ENCODE measurements at places on chromosomes 1 and 21.

GRCh38 chr1:59779949-59780348 lies 34.8 kb upstream of the HOOK1 start:
- DNase-seq: no peak

- peak; percentile 6 for DNase-seq
Measured at GRCh38 chr1:204266504-204267034, 52.8 kb upstream of the GOLT1A start.

- DNase-seq: no peak
Measured at GRCh38 chr1:47186267-47187185, 3.3 kb downstream of the PDZK1IP1 start.

DNA sequence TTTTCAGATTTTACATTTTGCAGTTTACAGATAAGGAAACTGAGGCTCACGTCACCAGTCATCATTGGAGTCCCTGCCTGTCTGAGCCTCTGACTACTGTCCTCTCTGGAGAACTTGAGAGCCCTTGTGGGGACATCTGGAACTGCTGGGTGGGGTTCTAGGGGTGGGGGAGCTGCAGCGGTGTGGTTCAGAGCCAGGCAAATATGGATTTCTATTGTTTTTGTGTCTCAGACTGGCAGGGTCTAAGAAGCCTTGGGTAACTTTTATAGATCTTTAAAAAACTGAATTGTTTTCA lies 46.9 kb downstream of the IER5 start:
- peak; percentile 34 for DNase-seq

DNA sequence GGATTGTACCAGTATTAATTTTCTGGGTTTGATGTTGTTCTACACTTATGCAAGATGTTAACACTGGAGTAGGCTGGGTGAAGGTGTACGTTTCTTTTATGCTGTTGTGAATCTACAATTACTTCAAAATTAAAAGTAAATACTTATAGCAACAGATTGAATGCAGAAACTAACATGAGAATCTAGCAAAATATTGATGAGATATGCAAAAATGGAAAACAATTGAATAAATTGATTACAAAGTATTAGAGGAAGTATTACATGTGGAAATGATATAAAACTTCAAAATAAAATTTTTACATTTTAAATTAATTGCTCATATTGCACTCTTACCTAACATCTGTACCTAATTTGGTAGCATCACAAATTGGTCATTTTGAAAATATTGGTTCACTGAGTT lies 5.7 kb upstream of the SPRR3 start:
- DNase-seq: no peak

DNA sequence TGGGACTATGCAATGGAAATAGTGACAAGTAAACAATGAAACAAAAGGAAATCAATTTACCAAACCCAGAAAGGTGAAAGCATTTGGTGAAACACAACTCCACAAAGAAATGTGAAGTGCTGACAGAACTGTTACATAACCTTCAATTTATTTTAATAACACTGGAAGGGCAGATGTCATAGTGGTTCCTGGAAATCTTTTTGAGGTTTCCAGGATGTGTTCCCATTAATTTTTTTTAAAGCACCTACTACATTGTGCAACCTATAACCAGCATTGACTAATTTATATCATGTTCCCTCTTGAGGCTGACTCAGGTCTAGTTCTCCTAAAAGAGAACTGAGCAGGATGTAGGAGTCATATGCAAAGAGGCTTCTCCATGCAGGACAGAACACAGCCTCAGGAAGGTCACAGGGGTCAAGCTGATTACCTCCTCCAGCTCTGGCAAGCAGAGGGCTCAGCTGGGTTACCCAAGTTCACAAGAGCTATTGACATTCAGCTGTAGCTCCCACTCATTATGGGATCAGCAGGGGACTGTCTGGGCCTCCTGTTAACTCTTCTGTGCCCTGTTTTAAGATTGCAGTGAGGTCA lies 157.1 kb upstream of the NRIP1 start:
- no peak for DNase-seq

DNA sequence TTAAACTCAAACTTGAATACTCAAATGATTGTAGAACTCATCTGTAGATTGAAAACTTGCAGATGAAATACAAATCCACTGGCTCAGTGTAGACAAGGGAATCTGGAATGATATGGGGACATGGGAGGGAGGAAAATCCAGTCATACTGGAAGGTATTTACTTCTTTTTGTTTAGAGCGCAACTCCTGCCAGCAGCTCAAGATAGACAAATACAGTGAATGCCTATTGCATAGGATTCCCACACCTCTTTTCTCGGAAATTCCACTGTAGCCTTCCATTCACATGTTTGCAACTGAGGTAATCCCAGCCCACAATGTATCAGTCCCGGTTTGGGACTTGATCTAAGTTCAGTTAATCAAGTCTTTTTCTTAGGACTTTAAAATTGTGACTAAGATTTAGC lies 311.2 kb downstream of the PTPRC start:
- DNase-seq: no peak

DNA sequence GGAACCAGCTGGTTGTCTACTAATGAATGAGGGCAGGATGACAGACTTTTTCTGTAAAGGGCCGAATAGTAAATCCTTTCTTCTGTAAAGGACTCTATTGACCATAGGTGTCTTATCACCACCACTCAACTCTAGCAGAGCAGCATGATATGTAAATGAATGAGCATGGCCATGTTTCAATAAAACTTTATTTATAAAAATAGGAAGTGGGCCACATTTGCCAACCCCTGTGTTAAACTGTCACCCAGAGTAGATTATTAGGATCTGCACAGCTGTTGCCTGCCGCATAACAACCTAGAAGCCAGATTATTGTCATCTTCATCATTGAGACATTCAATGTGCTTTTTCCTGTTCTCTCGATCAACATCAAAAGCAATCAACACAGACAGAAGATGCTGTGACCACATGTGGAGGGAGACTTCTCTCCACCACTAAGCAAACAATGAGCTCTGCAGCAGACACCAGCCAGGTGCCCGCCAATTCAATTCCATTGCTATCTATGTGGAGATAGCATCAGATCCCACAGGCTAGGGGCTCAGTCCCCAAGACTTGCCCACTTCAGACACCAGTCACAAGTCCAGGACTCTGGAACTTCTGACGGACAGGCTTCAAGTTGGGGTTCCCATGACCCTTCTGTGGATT lies 6.8 kb upstream of the EFHD2 start:
- no peak for DNase-seq

- DNase-seq: no peak
Measured at GRCh38 chr1:21175324-21175669, 1.4 kb downstream of the EIF4G3 start.

- DNase-seq: no peak
Measured at GRCh38 chr1:152118915-152119314, 3.7 kb upstream of the TCHH start.

DNA sequence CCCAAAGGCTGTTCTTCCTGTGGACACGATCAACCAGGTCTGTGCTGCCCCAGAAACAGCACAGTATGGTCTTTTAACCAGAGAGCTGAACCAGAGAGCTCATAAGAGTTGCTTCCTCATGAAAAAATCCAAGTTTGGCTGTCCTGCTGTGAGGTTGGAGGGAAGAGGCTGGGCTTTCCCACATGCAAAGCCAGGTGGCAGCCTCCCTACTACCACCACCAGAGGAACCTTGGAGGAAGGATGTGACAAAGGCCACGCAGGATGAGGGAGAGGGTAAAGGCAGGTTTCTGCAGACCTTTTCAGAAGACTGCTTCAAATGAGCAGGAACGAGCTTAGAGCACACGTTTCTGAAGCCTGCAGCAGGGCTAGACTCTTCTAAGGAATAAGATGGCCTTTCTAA lies 27.1 kb downstream of the FAM78B start:
- peak; percentile 33 for DNase-seq

DNA sequence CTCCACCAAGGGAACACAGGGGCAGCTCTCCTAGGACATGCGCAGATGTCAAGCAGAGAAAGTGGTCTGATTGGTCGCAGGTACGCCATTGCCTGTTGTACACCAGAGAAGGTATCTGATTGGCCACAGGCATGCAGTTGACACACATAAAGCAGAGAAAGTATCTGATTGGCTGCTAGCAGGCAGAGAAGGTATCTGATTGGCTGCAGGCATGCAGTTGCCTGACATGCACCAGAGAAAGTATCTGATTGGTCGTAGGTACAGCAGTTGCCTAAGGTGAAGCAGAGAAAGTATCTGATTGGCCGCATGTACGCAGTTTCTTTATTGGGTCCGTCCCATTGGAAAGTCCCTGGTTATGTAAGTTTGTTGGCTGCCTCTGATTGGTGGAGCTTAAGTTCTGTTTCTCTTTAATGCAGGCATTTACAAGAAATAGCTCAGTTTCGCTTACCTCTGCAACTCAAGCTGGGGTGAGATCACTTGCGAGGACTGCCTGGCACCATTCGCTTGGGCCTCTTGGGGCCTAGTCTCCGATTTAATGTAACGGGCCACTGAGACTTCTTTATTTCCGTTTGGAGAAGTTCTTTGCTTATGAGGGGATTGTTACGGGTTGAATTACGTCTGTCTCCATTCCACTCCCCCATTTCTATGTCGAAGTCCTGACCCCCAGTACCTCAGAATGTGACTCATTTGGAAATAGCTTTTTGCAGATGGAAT lies 74.2 kb downstream of the SIK1 start:
- no peak for DNase-seq

DNA sequence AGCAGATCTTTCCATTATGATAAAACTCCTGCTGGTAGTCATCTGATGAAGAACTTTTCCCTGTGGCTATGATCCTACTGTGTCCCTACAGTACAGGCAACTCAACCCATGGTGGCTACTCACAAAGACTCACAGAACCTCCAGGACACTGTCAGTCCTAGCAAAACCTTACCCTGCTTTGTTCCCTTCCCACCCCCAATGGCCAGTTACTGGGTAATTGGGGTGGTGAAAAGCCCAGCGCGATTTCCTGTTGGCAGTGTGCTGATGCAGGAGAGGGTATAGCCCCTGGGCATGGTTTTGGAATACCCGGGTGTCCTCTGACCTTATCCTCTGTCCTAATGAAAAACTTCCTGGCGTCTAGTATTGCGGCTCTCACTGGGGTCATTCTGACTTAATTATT lies 533 bp upstream of the RGL1 start:
- DNase-seq: peak; percentile 90

- DNase-seq: no peak
Measured at GRCh38 chr1:53176452-53177208, 20.0 kb upstream of the CPT2 start.

- no peak for DNase-seq
Measured at GRCh38 chr1:119744598-119744942, 24.1 kb downstream of the HMGCS2 start.

GRCh38 chr1:4396551-4396950 lies 257.9 kb upstream of the AJAP1 start:
- no peak for DNase-seq

DNA sequence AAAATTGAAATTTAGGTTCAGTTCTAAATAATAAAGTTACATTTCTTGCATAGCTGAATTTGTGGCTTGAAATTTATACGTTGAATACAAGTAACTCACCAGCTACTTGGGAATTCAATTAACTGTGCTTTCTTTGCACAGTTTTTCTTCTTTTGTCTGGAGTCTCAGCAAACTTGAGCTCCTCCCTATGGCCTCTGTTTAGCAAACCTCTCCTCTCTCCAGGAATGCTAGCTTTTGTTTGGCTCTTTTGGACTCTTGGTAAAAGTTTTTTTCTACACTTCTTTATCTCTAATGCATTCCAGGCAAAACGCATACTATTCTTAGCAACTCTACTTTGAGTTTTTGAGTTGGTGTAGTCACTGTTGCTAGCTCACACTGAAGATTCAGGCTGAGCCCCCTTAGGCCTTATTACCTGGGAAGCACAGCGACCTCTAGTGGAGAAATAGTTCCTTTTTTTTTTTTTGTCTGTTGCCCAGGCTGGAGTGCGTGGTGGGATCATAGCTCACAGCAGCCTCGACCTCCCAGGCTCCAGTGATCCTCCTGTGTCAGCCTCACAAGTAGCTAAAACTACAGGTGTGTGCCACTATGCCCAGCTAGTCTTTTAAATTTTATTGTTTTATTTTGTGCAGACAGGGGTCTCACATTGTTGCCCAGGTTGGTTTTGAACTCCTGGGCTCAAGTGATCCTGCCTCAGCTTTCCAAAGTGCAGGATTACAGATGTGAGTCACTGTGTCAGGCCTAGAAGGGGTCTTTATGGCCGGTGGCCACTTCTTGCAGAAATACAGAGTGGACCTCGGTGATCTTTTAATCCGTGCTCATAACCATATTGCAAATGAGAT lies 61.7 kb downstream of the CASQ2 start:
- DNase-seq: peak; percentile 77

Measured in NCI-H526 (cell line).